ENCODE measurements at places on chromosomes 2 and 18.

GRCh38 chr18:64882896-64883295, 734.0 kb upstream of the LINC00305 start:
- DNase-seq: no peak

DNA sequence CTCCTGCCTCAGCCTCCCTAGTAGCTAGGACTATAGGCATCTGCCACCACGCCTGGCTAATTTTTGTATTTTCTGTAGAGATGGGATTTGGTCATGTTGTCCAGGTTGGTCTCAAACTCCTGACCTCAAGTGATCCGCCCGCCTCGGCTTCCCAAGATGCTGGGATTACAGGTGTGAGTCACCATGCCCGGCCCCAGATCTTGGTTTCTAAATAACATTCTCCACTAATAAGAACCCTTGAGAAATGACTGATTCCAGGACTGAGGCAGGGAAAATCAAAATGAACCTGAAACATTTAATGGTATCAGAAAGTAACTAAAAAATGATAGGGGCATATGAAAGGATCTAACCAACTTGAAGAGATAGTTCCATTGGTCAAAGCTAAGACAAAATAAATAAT, 34.0 kb downstream of the BMPR2 start:
- no peak for DNase-seq

DNA sequence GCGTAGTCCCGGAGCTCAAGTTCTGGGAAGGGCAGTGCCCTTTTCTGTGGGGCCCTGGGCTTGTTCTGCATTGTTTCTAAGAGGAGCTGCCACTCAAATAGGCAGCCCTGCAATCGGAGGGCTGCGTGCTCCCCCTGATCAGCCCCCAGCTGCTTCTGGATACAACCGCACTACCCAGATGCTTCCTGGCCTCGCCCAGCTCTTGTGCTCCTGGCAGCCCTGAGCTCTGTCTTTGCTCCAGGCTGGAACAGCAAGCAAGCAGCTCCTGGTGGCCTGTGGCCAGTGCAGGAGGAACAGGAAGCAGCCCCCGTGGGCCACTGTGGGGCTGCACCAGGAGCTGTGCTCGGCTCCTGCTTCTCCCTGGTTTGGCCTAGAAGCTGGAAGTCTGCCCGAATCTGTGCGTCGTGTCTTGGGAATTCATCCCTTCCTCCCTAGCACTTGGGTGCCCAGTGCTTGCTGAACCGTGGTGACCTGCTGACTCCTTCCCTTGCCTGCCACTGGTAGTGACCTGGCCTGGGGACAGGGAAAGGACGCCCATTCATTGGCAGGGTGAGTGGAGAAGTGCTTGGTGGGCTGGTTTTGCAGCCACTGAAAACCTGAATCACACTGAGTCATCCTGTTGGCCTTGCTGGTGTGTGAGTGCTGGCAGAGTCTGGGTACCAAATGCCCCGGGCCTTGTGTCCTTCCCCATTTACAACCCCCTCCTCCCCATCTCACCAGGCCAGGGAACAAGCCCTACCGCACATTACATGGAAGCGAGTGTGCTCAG, 27.3 kb upstream of the NTSR2 start:
- DNase-seq: no peak

DNA sequence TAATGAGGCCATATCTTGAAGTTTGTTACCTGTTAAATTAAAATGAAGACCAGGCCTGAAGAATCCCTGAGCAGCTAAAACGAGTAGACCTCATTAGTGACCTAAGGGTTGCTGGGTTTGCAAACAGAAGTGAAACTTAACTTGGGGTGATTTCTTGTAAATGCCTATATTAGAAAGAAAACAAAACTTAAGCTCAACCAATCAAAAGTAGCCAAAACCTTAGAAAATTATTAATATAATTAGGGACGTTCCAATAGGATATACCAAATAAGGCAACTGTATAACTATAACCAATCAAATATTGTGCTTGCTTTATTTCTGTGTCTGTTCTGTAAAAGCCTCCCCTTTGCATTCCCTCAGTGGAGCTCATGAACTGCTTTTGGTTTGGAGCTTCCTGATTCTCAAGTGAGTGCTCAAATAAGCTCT, 137.9 kb upstream of the VRK2 start:
- DNase-seq: no peak

GRCh38 chr2:37771600-37772088, 100.2 kb upstream of the CDC42EP3 start:
- DNase-seq: no peak

DNA sequence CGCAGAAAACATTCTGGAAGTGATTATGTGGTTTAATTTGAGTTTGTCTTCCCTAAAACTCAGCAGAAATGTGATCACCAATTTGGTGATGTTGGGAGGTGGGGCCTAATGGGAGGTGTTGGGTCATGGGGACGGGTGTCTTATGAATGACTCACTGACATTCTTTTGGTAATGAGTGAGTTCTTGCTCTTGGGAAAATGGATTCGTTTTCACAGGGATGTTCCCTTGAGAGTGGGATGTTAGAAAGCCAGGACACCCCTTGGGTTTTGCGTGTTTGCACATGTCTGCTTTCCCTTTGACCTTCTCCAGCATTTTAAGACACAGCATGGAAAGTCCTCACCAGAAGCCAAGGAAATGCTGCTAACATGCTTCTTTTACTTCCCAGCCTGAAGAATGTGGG, 321.5 kb upstream of the NT5C1B start:
- no peak for DNase-seq

DNA sequence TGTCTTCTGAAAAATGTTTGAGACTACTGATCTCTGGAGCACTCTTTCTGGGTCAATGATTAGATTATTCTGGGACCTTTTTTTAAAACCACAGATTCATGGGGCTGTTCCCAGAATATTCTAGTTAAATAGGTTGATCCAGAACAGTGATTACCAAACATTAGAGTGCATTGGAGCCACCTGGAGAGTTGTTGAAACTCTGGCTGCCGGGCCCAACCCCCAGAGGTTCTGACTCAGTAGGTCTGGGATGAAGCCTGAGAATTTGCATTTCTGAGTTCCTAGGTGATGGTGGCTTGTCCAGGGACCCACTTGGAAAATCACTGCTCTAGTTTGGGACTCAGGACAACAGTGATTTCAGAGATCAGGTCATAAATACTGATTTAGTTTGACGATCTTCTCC, 197.3 kb downstream of the PTPRM start:
- DNase-seq: no peak

GRCh38 chr2:21501376-21502027, 377.7 kb downstream of the TDRD15 start:
- no peak for DNase-seq

- no peak for DNase-seq
Measured at GRCh38 chr2:10688921-10689807, 611 bp downstream of the NOL10 start.

DNA sequence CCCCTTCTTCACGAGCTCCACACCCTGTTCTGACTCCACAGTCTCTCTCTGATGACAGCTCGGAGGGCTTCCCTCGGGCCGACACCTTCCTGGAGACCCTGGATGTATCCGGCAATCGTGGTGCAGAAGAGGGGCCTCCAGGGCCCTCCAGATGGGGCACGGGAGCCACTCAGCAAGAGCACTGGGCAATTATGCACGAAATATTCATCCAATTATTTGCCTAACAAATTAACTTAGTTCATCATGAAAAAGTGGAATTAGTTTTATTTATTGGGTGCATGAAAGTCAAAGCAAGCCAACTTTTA, 277.3 kb upstream of the HDAC4 start:
- no peak for DNase-seq

DNA sequence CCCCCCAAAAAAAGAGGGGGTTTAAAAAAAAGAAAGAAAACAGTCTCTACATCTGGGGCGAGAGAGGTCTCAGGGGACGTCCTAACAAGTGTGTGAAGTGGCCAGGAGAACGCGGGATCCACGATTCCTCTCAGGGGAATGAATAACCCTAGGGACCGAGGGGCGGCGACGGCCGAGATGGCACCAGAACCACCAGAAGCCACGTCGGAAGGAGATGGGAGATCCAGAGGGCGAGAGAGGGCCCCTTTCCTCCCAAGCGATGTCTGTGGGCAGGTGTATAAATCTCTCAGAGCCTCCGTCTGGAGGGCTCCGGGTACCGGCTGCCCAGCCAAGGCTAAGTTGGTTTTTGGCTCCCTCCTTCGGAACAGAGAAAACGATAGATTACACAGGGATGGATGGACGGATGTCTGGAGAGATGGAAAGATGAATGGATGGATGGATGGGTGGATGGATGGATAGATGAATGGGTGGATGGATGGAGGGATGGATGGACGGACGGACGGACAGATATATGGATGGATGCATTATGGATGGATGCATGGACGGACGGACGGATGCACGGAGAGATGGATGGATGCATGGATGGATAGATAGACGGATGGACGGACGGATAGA, 1.7 kb downstream of the EPHA4 start:
- DNase-seq: no peak

GRCh38 chr2:173963323-173963816, 1.8 kb downstream of the SP3 start:
- DNase-seq: no peak

DNA sequence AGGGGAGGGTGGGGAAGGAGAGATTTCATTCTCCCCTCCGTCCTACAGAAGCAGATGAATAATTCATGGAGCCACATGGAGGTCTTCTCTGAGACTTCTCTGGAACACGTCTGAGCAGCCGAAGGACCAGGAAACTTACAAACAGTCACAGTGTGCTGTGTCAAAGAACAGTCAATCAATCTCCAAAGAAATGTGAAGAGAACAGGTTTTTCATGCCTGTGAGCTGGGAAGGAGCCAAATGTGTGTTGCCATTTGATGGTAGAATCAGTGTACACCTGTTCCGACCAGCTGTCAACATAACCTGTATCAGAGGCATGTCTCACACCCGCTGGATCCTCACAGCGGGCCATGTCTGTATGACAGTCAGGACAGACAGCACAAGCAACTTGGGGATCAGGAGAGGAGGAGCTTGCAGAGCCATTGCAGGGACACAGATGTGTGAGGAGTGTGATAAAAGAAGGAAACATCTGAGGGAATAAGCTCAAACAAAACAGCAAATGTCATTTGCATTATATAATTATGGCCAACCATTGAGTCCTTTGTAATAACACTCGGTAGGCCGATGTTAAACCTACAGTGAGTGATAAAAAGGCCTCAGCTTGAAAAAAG, 298.5 kb downstream of the EN1 start:
- no peak for DNase-seq

DNA sequence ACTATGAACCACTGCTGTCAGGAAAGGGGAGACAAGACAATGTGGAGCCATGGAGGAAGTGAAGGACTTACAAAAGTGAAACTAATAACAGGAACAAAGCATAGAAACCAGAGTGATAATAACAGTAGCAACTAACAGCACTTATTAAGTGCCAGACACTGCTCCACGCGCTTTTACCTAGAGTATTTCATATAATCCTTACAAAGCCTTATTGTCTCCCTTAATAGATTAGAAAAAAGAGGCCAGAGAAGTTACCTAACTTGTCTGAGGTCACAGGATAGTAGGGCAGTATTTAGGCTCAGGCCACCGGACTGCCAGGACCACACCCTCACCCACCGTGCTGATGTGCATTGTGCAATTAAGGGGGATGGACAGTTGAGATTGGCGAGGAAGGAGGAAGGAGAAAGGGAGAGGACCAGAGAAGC, 98.6 kb upstream of the NFU1 start:
- no peak for DNase-seq

- no peak for DNase-seq
Measured at GRCh38 chr2:207635468-207636200, 10.4 kb upstream of the METTL21A start.

- DNase-seq: no peak
Measured at GRCh38 chr2:241352227-241352626, 3.9 kb upstream of the FARP2 start.

- DNase-seq: no peak
Measured at GRCh38 chr18:36012891-36013290, 40.4 kb downstream of the RMP24 start.

DNA sequence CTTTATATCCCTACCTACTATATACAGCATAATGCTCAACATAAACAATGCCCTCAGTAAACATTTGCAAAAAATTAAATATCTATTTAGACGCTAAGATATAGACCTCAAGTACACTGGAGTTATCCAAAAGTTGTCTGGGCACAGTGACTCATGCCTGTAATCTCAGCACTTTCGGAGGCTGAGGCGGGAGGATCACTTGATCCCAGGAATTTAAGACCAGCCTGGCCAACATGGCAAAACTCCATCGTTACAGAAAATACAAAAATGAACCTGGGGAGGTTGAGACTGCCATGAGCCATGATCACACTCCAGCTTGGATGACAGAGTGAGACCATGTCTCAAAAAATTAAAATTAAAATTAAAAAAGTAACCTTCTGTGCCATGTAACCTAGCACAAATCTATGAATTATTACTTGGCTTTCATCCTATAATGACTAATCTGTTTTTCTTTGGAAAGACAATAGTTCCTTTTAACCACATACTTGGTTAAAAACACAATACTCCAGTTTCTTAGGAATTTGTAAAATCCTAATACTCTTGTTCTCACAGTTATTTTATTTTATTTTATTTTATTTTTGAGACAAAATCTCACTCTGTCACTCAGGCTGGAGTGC, 6.7 kb upstream of the TNFAIP6 start:
- DNase-seq: no peak

DNA sequence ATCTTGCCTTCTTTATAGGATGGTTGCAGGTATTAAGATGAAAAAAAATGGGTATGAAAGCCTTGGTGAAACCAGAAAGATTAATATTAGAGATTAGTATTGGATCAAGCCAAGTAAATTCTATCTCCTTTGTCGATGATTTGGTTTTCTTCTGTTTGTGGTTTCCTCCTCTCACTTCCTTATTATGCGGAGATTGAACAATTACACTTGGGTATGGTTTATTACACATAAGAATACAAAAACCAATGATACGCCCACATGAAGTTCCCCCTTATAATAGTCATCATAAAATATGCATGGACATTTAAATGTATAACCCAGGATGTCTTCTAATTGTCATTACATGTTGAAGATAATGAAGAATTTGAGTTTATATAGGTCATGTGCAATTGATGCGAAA, 4.9 kb downstream of the LTBP1 start:
- no peak for DNase-seq

- DNase-seq: no peak
Measured at GRCh38 chr2:148132412-148132811, 111.5 kb downstream of the MBD5 start.

GRCh38 chr2:181461056-181461997, 4.1 kb downstream of the ITGA4 start:
- DNase-seq: peak; percentile 32

- no peak for DNase-seq
Measured at GRCh38 chr2:240959214-240959940, 39.0 kb upstream of the SNED1 start.

DNA sequence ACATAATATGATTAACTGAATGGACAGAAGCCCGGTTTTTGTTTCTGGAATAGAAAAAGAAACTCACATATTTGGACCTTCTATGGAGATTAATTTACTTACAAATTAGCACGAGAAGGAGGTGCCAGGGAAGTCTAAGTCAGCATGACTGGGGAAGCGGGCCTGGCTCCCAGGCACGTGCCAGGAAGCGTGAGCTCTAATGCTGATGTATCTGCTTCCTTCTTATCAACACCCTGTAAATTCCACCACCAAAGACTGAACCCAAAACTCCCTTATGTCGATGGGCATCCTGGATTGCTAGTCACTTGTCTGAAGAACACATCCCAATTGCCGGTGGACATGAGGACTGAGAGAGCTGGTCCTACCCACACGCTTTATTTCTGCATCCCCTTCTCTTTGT, 134.5 kb downstream of the GALNT14 start:
- no peak for DNase-seq
